ENCODE measurements at places on chromosomes 7 and 10.

- no peak for DNase-seq
These were observed 818.8 kb downstream of the GATA3 start for GRCh38 chr10:8873310-8873709.

DNA sequence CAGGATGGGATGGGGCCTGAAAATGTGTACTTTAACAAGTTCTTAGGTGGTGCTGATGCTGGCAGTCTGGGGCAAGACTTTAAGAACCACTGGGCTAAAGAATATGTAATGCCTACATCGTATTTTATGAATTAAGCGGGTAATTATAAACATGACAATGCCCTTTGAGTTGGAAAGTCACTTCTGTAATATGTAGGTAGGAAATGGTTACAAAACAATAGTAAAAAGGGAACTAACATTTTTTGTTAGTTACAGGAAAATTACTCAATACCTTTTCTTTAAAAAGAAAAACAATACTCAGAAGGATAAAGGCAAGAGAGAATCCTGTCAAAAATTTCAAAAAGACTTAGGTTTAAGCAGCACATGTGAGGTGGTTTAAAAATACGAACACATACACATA, 48.3 kb upstream of the STEAP4 start:
- DNase-seq = no peak

GRCh38 chr7:137001041-137001440, 132.6 kb downstream of the CHRM2 start:
- no peak for DNase-seq

GRCh38 chr10:112826018-112826697, 123.9 kb upstream of the TCF7L2 start:
- DNase-seq = no peak

GRCh38 chr7:151398446-151399304, 11.2 kb downstream of the WDR86 start:
- DNase-seq = no peak

- DNase-seq = peak; percentile 92
These were observed 570 bp upstream of the PRTFDC1 start for GRCh38 chr10:24952707-24953645.

DNA sequence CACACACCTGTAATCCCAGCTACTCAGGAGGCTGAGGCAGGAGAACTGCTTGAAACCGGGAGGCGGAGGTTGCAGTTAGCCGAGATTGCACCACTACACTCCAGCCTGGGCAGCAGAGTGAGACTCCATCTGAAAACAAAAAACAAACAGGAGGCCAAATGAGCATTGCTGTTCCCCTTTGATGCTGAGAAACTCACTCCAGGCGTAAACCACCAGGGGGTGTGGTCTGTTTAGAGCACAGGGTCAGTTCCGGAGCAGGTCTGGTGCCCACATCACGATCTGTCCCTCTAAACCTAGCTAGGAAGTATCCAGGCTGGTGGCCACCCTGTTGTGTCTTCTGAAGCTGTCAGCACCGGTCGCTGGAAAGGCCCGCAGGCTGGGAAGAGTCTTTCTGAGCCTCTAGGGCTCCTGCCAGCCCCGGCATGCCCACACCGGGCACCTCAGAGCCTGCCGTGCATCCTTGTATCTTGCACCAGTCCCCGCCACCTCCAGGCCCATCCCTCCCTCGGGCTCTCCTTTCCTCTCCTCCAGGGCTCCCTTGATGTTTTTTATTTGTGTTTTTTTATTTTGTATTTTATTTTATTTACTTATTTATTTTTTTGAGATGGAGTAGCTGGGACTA, 66.3 kb upstream of the SH2B2 start:
- no peak for DNase-seq

DNA sequence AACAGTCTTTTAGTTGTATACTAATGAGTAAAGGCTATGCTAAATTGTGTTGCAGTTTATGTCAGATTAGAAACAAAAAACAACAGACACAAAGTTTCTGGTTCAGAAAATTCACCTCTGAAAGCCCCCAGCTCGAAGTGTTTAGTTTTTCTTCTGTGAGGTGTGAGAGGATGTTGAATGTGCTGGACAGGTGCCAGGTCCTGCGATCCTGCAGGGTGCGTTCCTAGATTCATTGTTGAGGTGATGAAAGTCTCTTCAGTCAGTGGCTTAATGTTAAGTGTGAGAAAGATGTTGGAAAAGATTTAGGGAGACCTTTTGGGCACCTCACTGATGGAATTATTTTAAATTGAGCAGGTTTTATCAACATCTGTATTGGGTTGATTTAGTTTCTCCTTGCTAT, 287.3 kb downstream of the SDK1 start:
- DNase-seq = no peak

GRCh38 chr7:137652721-137653120, 194.1 kb downstream of the DGKI start:
- peak; percentile 74 for DNase-seq

DNA sequence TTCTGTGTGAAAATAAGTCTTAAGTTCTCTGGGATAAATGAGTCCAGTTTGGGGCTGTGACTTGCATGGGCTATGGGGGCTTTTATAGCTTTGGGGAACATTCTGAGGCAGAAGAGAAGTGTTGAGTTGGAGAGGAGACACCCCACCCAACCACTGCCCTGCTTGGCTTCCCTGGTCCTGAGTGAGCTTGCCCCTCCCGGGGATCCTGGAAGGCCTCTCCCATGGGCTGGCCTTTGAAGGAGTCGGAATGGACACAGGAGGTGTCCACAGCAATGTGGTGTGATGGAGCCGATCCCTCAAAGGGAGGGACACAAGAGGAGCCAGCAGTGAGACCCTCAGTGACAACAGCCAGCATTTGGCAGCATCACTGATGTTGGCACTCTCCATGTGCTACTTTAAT, 89.8 kb downstream of the GLRX3 start:
- no peak for DNase-seq

GRCh38 chr10:111034598-111035310, 42.1 kb upstream of the ADRA2A start:
- DNase-seq = peak; percentile 51

DNA sequence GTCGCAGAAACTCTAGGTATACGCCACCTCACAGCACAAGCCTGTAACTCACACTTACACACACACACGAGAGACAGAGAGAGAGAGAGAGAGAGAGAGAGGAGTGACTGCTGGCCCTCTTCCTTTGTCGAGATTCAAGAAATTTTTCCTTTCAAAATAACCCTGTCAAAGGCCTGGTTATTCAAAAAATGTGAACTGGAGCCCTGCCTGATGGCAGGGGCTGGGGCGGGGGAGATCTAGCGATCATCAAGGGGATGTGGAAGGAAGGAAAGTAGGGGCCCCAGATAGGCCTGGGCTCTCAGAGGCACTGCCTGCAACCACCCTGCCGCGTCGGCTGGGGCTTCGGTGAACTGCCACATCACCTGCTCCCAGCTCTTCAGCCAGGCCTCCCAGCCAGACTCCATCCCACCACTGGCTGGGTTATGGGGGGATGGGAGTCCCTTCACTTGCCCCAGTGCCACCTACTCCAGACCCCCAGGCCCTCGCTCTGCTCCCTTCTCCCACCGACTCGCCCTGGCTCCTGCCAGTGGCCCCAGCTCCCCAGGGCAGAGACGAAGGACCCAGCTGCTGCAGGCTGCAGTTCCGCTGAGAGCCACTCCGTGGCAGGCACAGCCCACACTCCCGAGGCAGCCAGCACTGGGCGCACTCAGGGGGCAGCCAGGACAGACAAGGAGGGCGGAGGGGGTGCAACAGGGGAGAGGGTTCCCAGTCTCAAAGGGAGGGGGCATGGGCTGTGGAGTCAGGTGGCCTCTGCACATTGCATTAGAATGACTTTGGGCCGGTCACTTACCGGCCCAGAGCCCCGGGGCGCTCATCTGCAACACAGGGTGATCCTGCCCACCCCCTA, 15.3 kb downstream of the KCNH2 start:
- peak; percentile 72 for DNase-seq

GRCh38 chr7:122438006-122438405, 133.5 kb upstream of the FEZF1 start:
- DNase-seq = no peak

DNA sequence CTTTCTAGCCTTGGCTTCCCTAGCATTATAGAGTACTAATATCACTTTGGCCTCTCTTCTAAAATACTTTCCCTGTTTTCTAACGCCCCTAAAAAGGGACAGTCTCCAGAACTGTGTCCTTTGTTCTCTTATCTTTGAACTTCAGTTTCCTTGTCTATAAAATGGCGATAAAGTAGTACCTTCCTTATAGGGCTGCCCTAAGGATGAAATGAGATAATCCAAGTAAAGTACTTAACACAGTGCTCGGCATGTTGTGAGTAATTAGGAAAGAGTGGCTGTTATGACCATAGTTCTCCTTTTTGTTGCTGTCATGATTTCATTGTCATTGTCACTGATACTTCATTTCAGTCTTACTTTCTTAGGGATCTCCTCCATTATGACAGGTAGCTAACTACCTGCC, 114.7 kb downstream of the EXOC4 start:
- no peak for DNase-seq

GRCh38 chr10:110274647-110275046, 30.1 kb downstream of the SMNDC1 start:
- DNase-seq = no peak

- peak; percentile 33 for DNase-seq
These were observed 101.8 kb downstream of the SAMD9 start for GRCh38 chr7:93015779-93016481.

GRCh38 chr10:71909399-71910083, 54.7 kb upstream of the CHST3 start:
- DNase-seq = no peak

GRCh38 chr7:115047958-115048720, 126.2 kb downstream of the MDFIC start:
- peak; percentile 31 for DNase-seq

GRCh38 chr7:126657599-126658358, 595.0 kb downstream of the GRM8 start:
- DNase-seq = no peak

DNA sequence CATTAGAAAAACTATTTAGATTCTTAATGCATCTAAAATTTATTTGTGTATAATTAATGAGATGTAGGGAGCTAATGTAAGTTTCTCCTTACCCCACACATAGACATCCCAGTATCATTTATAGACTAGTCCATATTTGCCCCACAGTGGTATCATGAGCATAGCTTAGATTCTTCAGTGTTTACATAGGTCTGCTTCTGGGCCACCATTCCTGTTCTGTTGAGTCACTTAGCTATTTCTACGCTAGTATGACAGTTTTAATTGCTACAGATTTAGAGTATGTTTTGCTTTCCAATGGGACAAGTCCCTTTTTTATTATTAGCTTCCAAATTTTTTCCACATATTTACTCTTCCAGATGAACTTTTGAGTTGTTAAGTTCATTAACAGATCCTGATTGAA, 69.4 kb downstream of the MCMBP start:
- peak; percentile 77 for DNase-seq

- no peak for DNase-seq
These were observed 1252.2 kb downstream of the REEP3 start for GRCh38 chr10:64773357-64773756.

DNA sequence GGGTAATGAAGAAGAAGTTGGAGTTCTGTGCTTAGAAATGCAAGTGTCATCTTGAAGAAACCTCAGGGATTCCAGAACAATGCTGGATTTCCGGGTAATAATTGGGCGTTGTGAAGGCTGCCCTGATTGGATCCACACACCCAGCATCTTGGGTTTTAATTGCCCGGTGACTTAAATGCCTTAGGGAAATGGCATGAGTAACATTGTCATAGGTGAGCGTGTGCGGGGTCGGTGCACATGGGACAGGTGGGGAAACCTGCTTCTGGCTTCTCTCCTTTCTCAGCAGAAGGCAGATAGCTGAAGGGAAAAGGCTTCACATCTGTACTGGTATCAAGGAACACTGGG, 15.2 kb upstream of the CAMK1D start:
- no peak for DNase-seq

- peak; percentile 85 for DNase-seq
These were observed 86.8 kb downstream of the SORBS1 start for GRCh38 chr10:95474228-95475002.

DNA sequence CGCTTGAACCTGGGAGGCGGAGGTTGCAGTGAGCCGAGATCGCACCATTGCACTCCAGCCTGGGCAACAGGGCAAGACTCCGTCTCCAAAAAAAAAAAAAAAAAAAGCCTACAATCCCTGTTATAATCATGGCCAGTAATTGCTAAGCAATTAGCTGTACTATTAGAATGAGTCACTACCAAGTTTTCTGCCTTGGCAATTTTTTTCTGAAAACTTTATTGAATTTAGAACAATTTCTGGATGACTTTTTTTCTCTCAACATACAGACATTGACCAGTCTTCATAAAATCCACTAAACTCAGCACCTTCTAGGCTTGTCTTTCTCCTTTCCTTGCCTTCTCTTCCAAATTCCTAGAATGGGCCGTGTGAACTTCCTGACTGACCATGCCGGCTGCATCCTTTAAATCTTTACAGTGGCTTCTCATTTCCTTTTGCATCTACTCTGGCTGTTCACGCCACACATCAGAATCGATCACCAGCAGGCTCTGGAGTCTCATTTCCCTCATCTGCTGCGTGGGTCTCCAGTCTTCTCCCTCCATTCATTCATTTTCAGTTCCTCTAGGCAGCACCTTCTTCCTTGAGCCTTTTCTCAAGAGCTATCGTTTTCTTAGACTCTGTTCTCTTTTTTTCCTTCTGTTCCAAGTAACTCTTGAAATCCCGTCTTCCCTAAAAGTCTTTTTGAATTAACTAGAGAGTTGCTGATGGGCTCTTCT, 107.9 kb downstream of the KAT6B start:
- DNase-seq = no peak

GRCh38 chr10:61617180-61617579, 45.5 kb upstream of the CABCOCO1 start:
- DNase-seq = no peak

DNA sequence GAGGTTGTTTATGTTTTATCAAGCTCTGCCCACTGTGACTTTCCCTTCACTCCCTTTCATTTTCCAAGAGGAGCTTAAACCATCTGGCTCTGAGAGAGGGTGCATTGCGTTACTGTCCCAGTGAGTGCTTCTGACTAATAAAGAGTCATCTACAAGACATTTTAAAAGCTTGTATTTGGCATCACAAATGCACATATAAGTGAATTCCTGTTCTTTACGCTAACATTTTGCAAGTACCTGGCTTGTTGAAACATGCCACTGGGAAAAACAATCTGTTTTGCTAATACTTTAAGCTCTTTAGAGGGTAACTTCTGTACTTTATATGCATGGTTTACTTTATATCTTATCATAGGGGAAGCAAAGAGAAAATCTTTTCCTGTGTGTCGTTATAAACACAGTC, 534.6 kb upstream of the POM121L12 start:
- DNase-seq = no peak

DNA sequence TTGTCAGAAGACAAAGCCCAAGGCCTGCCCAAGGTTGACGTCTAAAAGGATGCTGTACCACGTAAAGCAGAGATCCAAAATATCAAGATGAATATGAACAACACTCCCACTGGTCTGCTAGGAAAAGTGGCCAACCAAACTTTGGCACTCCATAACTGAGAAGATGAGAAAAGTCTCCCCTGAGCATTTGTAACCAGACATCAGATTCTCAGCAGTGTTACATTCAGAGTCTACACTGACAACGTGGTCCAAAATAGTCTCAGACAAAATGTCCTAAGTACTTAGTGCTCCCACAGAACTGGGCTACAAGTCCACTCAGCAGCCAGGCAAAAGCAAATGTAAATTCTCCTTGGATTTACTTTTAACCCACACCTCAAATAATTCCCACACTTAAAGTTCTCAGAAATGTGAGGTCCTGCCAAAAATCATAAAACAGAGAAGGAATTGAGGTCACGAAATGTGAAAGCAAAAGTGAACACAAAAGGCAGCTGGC, 185.1 kb upstream of the NOBOX start:
- no peak for DNase-seq

Data from GM23248 (cell line).